Fibroblast of gingiva (primary cell): ENCODE measurements at places on chromosomes 3 and 15.

DNA sequence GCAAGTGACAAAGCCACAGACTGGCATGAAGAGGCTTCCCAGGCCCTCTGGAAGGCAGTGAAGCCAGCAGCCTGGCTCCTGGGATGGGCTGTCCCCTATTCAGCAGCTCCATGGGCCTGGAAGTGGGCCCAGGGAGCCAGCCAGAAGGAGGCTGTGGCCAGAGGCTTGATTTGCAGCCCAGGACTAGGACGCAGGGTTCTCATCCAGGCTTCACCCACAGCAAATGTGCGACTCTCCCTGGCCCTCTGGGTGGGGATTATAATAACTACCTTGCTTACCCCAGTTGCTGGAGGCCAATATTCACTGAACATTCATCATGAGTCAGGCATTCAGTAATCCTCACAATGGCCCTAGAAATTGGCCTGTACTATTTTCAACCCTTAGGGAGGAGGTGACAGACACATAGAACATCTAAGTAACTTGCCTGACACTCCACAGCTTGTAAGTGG, 24.6 kb upstream of the SRP14 start:
- no peak for DNase-seq

DNA sequence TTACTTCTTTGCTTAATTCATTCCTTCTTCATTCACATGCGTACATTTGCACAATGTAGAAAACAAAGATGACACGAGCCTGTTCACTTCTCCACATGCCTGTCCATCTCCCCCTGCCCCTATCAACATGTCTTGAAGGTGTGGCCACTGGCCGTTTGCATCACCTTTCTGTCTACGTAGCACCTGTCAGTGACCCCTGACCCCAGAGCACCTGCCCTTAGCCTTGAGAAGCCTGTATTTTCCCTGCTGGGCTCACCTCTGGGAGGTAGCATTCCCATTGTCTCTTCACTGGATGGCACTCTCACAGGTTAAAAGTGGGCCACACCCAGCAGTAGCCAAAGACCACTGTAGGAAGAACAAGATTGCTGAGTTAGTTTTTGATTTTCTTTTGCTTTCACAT, 234.1 kb downstream of the THSD4 start:
- DNase-seq = no peak

- DNase-seq = no peak
These were observed 23.6 kb downstream of the SLMAP start for GRCh38 chr3:57779666-57780065.

DNA sequence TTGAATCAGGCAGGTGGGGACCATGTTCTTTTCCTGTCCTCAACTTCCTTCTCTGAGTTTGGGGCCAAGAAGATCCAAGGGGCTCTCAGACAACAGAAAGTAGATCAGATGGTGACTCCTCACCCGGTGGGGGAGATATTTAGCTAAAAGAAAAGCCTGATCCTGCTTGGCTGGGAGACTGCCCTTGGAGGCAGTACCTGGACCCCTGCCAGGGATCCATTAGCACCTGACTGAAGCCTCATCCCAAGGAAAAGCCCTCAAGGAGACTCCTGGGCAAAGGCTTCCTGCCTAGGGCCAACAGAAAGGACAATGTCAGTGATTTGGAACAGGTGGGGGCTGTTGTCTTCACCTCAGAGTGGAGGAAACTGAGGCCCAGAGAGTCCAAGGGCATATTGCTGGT, 33.5 kb upstream of the HHATL start:
- no peak for DNase-seq

DNA sequence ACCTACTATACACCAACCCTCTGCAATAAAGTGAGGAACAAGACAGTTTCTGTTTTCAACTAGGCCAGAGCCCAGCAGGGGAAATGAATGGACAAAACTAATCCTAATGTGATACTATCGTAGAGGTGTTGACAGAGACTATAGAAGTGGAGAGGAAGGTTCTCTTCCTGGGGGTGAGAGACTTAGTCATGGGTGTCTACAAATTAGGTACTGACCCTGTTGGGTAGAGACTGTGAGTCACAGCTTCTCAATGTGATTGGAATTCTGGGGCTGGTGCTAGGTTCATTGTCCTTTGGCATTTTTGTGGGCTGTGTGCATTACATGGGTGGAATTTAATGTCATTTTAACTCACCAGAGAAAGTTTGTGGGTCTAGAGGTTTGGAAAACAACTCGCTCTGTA, 79.3 kb downstream of the ADAMTSL3 start:
- DNase-seq = no peak
